ENCODE measurements at places on chromosomes 13 and 19. TPM values are rescaled to one million over a fixed set of nuclear protein-coding genes. Genes with fewer than 3 reads are reported as not detected.

The WASF3 gene
- 14.4 TPM for total RNA-seq

The PPP1R13L gene
- 112 TPM for total RNA-seq

DNA sequence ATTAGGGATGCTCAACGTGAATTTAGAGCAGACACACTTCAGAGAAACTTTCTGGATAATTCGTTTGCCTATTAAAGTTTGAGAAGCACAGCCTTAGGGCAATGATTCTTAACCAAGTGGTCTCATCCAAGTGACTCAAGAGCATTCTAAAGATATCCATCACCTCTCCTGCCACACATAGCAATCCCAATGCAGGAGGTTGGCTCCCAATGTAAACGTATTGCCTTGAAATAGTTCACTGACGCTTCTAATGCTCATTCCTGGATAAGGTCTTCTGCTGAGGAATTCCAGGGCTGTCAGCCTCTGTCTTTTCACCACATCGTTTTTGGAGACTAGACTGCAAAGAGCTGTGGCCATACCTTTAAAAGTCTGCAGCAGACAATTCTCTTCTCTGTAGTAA, 279.8 kb upstream of the DACH1 start:
- no peaks in the 10 kb centered on the region for H3K4me1 ChIP-seq
- H3K4me3 ChIP-seq = no peak overlapping the region
- H3K36me3 ChIP-seq = no peaks in the 10 kb centered on the region
- no peak for DNase-seq
- no peaks in the 10 kb centered on the region for H3K27me3 ChIP-seq

DNA sequence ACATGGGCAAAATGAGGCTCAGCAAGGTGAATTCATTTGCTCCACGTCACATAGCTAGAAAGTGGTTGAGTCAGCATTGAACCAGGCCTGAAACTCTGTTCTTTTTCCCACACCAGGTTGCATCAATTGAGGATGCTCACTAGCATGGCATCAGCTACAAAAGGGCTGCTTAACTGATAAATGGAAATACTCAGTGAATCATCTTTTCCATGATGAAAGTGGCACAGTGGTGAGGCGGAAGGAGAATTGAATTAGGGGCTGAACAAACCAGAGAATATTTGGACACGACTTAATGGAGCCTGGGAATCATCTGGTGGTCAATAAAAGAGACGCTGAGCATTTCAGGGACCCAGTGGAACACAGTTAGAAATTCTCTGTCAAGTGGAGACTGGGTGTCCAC, 320.1 kb upstream of the MAB21L1 start:
- no peaks in the 10 kb centered on the region for H3K36me3 ChIP-seq
- no peak for DNase-seq
- no peaks in the 10 kb centered on the region for H3K27me3 ChIP-seq
- no peaks in the 10 kb centered on the region for H3K4me1 ChIP-seq
- no peak overlapping the region for H3K27ac ChIP-seq
- H3K4me3 ChIP-seq = no peak overlapping the region

DNA sequence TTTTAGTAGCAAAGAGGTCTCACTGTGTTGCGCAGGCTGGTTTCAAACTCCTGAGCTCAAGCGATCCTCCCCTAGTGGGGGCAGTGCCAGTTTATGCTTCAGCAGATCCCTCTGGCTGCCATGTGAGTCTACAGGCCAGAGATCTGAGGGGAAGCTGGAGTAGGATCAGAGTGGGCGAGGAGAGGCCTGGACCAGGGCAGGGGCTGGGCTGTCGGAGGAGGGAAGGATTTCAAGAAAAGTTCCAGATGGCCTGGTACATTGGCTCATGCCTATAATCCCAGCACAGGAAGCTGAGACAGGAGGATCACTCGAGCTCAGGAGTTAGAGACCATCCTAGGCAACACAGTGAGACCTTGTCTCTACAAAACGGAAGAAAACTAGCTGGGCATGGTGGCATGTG, 9.8 kb downstream of the DHX34 start:
- DNase-seq = no peak
- H3K36me3 ChIP-seq = peaks cover 99% of the 10 kb centered on the region
- no peak overlapping the region for H3K27ac ChIP-seq
- no peaks in the 10 kb centered on the region for H3K27me3 ChIP-seq
- no peak overlapping the region for H3K4me3 ChIP-seq

GRCh38 chr13:98240135-98240534, 63.1 kb upstream of the RNF113B start:
- no peaks in the 10 kb centered on the region for H3K27me3 ChIP-seq
- no peak overlapping the region for H3K4me3 ChIP-seq
- no peak for DNase-seq
- no peaks in the 10 kb centered on the region for H3K36me3 ChIP-seq

GRCh38 chr13:102692491-102692826, 2.4 kb downstream of the METTL21C start:
- no peaks in the 10 kb centered on the region for H3K27me3 ChIP-seq
- no peak overlapping the region for H3K27ac ChIP-seq
- DNase-seq = no peak
- no peaks in the 10 kb centered on the region for H3K4me1 ChIP-seq
- H3K36me3 ChIP-seq = no peaks in the 10 kb centered on the region

DNA sequence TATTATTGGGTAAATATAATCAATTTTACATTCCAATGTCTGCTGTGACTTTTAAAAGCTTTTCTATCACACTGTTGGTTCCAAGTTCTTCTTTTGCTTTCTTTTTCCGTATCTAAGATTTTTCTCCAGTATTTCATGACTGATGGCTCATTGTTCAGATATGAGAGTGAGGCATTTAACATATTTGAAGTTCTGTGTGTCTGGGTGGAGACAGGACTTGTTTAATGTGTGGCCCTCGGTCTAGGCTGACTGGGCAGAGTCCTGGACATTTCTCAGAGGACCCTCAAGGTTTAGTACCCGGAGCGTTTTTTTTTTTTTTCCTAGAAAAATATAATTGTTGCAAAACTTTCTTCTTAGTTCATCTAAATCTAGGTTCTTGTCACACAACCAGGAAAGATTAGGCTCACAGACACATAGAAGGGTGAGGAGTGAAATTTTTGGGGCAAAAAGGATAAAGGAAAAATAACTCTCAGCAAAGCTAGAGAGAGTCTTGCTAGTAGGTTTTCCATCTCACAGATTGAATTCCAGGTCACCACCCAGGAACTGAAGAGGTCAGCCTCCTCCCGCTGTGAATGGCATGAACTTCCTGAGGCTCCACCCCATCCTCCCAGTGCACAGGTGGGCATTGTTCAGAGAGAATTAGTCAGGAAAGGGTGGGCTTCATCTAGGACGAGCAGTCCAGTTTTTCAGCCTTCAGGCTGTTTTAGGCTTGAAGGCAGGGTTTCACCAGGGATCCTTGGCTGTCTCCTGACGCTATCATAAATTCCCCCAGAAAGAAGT, 1002.4 kb upstream of the PCDH9 start:
- H3K27me3 ChIP-seq = no peaks in the 10 kb centered on the region
- H3K4me3 ChIP-seq = no peak overlapping the region
- H3K27ac ChIP-seq = no peak overlapping the region
- no peaks in the 10 kb centered on the region for H3K36me3 ChIP-seq
- no peaks in the 10 kb centered on the region for H3K4me1 ChIP-seq
- DNase-seq = no peak
